ENCODE measurements at places on chromosomes 12 and 14.

DNA sequence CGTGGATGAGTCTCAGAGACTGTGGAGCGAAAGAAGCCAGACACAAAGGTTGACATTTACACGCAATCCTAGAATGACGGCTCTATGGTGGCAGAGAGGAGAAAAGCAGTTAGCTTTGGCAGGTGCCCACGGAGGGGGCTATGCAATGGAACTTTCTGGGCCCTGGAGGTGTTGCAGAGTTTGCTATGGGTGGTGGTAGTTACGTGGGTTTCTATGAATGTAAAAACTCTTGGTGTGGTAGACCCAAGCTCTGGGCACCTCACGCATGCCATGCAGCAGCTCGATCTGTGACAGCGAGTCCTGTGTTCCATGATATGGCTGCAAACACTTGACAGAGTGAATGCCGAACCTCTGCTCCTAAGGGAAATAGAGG is 5.0 kb upstream of the INF2 start:
- no peak for DNase-seq

DNA sequence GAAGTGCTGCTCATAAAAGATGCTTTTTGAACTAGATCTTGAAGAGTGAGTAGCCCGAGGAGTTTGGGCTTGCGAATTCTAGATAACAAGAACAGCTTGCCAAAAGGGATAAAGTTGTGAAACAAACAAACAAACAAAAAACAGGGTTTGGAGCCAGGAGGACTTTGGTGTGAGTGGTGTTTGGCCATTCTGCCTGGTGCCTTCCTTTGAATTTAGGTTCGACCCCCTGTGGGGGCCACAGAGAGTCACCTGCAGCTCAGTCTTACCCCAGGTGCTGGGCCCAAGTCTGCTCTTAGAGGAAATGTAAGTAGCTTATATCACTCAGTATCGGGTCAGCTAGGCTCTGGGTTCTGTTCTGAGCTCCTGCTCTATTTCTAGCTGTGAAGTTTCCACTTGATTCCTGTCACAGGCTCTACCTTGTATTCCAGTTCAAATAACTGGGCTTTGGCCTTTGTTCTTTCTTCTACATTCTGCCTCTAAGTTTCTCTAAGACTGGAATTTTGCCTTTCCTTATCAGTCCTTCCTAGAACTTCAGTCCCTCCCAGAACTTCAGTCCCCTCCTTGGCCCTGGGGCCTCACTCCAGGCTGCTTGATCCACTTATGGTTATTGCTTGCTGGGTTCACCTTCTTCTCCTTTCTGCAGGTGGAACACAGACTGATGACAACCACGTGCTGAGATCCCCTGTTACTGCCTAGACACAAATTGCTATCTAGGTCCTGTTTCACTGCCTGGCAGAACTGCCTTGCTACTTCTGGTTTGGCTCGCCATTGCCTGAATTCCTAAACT is 20.5 kb upstream of the DUSP6 start:
- DNase-seq, result no peak

- no peak for DNase-seq
Measured at GRCh38 chr14:29348504-29348903, 579.1 kb downstream of the PRKD1 start.

DNA sequence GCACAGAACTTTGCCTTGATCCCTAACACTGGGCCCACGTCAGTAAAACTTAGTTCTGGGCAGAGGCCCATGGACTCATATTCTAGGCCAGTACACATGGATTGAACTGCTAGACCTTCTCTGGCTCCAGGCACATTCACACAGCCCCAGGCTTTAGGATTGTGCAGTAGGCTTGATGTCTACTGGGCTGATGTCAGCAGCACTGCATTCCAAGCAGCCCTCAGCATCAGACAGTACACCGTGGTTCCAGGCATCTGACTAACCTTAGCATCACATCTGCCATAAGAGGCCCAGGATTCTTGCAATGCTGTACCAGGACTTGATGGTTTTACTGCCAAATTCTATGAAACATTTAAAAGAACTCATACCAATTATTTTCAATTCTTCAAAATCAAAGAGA is 301.9 kb downstream of the CCER1 start:
- DNase-seq, result no peak

GRCh38 chr12:76706101-76706500 is 57.8 kb upstream of the ZDHHC17 start:
- no peak for DNase-seq

GRCh38 chr12:91769736-91770135 is 375.9 kb downstream of the BTG1 start:
- no peak for DNase-seq

DNA sequence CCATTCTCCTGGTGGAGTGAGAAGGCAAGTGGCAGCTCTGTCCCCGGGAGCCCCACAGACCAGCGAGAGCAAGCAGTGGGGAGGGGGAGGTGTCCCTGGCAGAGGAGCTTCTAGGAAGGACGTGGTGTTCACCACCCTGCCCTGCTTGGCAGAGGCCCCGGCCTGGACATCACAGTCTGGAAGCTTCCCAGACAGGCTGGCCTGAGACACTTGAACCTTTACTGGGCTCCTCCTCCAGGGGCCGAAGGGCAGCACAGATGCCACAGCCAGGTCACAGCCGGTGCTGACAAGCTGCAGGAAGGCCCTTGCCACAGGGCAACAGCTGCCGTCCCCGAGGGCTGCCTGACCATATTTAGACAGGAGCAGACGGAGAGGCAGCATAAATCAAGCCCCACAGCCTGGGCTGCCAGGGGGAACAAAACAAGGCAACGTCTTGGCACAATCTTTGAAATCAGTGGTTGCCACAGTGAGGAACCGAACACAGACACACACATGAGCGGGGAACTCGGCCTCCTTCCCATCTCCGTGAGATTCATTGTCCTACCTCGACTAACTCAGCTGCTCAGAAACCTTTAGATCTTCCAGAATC is 28.5 kb downstream of the PRIMA1 start:
- no peak for DNase-seq

DNA sequence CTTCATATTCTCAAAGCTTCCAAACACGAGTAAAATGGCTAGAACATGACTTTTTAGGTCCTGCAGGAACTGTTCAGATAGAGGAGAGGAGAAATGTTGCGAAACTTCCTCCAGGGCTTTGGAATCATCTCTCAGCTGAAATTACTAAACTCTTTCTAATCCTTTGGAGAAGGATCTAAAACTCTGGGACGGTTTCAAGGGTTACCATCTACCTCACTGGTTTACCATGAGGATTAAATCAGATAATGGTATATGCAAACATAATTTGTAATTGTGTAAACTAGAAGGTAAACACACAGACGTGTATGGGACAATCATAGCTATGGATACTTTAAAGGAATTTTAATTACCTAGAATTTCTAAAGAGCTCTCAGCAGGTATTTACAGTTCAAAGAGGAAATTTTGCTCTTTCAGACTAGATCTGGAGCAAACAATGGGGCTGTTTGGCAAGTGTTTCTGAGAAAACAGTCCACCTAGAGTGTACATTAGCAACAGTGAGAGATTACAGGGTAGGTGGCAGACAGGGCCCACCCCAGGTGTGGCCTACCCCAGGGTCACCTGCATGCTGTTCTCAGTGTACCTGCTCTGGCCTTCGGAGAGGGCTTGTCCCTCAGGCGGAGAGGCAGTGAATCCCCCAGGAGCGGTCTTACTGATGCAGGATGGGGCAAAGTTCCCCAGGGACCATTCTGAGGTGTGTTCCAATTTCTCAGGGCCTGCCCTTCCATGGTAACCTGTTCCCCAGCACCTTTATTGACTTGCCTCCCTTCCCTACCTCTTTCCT is 124.7 kb upstream of the MAX start:
- no peak for DNase-seq

GRCh38 chr12:13258717-13259119 is 62.2 kb downstream of the EMP1 start:
- no peak for DNase-seq

- DNase-seq, result no peak
Measured at GRCh38 chr12:65675141-65675621, 149.1 kb upstream of the HMGA2 start.

GRCh38 chr12:95690861-95691635 is 99.5 kb downstream of the NTN4 start:
- no peak for DNase-seq

DNA sequence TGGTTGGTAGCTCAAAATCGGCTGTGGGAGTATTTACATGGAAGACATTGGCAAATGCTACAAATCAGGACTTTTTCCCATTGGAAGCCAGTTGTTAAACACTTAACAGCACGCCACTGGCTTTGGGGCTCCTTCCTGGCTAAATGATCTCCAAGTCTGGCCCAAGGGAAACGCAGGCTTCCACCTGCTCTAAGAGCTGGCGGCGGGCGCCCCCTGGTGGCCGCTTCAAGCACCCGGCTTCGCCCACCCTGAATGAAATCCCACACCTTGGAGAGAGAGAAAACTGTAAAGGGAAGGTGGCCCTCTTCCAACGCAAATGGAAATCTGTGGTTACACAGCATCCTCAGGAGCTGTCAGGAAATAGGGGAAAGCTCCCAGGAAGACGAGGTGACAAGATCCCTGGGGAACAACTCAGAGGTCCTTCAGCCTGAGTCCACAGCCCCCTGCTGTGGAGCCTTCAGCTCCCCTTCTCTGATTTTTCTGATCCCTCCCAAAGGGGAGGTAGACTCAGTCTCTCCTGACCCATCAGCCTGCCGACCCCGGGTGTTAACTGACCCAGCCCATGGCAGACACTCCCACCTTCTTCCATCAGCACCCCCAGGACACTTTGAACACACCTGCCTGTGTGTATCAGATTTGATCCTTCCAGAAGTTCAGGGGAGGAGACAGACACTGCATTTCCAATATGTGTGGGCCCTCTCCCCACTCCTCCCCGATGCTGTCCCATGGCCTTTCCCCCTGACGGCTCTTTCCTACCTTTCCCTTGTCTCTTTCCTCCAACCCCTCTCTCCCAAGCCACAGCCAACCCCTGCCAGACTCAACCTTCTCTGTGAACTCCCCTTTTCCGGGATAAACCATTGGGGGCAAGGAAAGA is 15.4 kb downstream of the SELPLG start:
- DNase-seq, result peak; percentile 73

DNA sequence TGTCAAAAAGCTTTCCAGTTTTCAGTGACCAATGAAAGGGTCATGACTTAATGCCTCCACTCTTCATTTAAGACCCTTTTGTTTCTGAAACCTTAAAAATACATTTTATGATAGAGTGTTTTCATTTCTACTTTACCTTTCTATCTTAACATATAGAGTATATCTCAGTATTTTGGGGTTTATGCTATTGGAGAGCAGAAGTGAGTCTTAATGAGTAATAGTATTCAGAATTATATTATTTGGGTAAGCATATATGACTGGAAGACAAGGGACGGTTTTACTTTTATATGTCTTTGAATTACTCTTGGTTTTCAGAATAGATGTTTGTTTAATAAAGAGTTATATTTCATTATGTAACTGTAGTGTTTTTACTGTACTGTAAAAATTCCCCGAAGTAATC is 10.8 kb downstream of the ARHGAP5 start:
- no peak for DNase-seq

DNA sequence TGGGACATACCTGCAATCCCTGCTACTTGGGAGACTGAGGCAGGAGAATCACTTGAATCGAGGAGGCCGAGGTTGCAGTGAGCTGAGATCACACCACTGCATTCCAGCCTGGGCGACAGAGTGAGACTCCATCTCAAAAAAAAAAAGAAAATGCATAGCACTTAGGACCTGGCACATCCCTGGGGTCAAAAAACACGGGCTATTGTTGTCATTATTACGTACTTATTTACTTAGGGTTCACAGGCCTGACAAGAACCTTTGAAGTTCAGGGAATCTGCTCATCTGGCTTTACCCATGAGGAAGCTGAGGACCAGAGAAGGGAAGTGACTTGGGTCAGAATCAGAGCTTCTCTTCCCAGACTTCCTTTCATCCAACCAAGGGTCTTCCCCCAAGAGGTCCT is 35.2 kb downstream of the SMUG1 start:
- DNase-seq, result no peak

DNA sequence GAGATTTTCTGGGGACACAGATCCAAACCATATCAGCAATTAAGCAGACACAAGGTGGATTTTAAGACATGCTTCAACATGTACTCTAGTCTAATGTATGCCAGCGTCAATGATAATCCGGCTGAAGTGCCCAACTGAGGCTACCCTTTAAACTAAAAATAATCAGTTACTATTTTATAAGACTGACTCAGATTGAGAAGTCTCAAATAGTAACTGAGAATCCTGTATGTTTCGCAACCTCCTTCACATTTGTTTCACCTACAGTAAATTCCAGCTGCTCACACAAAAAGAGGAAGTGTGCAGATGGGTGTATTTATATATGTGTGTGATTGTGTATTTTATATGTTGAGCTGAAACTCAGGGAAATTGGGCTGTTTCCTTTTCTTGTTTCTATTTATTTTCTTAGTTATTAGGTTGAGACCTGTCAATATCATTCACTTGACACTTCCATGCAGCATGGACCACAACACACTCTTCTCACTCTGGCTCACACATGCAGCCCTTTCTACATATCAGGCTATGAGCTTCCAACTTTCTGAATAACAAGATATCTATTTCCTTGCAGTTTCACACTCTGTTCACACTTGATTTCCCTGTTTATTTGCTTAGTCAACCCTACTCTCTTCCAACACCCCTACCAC is 1224.9 kb upstream of the TMEM132C start:
- no peak for DNase-seq

DNA sequence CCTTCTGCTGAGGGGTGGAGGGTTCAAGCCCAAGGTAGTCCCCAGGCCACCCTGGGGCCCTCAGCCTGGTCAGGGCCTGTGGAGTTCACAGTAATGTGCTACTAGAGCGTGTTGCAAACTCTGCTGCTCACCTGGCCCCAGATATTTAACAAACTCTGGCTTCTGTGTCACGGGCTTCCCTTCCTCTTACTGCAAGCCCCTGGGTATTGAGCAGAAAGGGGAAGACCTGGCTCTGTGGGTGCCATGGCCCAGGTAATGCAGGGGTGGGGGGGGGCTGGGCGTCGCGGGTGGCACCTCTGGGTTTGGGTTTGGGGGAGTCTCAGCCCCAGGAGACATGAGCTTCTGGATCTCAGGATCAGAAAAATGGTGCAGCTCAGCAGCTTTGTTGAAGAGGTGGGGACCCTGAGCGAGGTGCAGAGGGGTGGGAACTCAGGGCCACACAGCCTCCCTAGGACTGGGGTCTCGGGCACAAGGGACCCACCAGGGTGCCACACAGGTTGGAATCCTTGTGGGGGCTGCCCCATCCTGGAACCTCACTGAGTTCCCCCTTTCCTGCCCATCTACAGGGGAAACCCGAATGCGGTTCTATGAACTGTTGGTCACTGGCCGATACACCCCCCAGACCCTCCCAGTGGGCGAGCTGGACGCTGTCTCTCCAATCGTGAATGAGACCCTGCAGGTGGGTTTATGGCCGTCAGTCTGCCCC is 4.0 kb downstream of the SETD1B start:
- DNase-seq, result no peak

All from DMS79 treated with DMSO at 0.1 percent for 48 hours (cell line).